HL-60 (cell line): ENCODE measurements at places on chromosomes 5 and 9.

- DNase-seq: no peak
Measured at GRCh38 chr5:141330299-141331080, at the start of gene PCDHGA1. PCDHGA1 (plus strand) TSS chr5:141330514.

GRCh38 chr9:120646948-120647347 is 67.0 kb upstream of the CDK5RAP2 start:
- no peak for DNase-seq

DNA sequence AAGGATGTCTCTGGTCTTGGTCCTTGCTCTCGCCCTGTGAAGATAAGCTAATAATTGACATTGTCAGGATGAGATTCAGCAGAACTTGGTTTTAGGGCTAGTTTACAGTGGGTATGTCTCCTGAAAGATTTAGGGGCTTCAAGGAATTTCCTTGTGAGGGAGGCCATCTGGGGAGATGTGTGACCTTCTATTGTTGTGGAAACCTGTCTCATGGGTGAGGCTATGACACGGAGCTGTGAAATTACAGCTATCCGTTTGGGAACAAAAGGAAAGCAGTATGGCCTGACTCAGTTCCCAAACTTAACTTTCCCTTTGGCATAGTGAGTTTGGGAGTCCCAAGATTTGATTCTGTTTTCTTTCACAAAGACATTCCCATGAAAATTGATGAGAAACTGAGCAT is 142.0 kb downstream of the PARP8 start:
- DNase-seq: no peak

GRCh38 chr9:73200694-73201452 is 49.2 kb downstream of the ANXA1 start:
- no peak for DNase-seq

DNA sequence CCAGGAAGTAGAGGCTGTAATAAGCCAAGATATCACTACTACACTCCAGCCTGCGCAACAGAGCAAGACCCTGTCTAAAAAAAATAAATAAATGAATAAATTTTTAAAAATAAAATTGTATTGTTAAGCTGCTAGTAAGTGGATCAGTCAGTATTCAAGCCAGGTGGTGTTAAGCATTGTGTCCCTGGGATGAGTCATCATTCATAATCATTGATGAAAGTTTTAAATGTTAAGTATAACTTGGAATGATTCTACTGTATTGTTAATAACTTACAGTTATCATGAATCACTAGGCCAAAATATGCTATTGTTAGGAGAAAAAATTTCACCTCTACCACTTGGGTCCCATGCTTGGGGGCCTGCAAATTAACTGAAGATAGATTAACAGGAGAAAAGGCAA is 38.2 kb downstream of the MED10 start:
- no peak for DNase-seq

GRCh38 chr5:138755084-138755748 is 2.0 kb downstream of the CTNNA1 start:
- no peak for DNase-seq

- DNase-seq: no peak
Measured at GRCh38 chr5:68942169-68942568, 151.6 kb upstream of the SLC30A5 start.

- DNase-seq: no peak
Measured at GRCh38 chr9:4670591-4670990, 4.3 kb upstream of the SPATA6L start.

- DNase-seq: no peak
Measured at GRCh38 chr9:133948131-133948530, 44.0 kb downstream of the VAV2 start.

DNA sequence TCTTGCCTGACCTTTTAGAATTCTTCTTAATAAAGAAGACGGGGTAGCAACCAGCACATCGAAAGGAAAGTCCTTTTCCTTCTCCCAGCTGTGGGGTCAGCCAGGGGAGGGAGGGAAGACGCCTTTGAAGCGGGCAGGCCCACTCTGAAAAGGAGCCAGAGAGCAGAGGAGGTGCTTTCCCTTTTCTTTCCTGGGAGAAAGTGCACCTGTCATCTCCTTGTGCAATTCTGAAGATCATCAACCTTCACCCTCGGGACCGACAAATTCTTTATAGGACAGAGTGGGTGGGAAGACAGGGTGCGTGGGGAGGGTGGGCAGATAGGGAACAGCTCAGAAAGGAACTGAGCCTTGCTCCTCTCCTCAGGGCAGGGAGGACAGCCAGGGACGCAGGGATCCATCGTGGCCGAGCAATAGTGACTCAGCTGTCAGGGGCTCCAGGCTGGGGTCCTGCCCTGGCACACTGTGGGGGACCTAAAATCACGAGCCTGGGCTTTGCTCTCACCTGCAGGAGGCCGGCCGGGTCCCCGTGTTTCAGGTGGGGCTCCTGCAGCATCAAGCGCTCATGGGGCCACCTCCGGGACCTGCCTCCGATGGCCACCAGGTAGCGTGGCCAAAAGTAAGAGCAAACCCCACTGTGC is 141.0 kb downstream of the OLFM1 start:
- DNase-seq: no peak

DNA sequence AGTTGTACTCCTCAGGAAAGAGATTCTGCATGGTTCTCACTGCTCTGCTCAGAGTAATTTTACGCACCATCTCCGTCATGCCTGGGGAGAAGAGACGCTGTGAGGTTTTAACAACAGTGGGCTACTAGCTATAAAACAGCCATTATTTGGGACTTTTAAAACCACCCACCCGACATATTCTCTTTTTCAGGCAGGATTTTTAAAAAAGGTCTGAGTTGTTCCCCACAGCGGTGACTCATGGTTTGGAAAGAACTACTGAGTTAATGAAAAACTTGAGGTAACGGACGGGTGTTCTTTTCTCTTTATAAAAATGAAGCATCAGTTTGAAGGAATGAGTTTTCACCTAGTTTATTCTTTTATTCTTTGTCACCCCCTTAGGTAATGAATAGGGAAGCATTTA is 61.3 kb downstream of the TTLL11 start:
- no peak for DNase-seq

DNA sequence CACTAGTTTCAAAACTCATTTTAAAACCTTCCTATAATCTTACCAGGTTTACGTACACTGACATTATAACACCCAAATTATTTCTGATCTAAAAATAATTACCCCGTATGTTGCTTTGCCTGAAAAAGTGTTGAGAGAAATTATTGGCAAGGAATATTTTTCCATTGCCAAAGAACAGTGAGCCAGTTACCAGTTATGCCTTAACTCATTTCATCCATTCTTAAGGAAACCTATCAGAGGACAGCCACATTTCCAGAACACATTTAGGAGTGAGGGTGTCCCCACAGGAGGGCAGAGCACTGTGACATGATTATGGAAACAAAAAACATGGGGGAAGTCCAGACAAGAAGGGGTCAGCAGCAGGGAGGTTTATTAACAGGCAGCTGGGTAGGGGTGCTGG is 52.2 kb downstream of the GABBR2 start:
- no peak for DNase-seq

DNA sequence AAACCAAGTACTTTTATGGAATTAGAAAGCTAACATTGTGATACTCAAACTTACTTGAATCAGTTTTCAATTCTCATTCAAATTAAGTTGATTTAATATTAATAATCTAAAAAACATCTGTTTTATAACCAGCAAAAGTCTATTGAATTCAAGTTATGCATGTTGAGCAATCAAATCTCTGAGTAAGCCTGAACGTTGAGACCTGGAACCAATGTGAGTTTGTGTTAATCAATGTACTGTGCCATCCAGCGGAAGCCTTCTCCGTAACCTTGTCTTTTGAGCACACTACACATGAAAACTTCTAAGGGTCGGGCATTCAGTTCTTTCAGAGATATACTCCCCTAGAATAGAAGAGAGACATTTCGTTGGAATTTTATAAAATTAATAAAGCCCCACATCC is 25.9 kb downstream of the SAR1B start:
- DNase-seq: no peak

DNA sequence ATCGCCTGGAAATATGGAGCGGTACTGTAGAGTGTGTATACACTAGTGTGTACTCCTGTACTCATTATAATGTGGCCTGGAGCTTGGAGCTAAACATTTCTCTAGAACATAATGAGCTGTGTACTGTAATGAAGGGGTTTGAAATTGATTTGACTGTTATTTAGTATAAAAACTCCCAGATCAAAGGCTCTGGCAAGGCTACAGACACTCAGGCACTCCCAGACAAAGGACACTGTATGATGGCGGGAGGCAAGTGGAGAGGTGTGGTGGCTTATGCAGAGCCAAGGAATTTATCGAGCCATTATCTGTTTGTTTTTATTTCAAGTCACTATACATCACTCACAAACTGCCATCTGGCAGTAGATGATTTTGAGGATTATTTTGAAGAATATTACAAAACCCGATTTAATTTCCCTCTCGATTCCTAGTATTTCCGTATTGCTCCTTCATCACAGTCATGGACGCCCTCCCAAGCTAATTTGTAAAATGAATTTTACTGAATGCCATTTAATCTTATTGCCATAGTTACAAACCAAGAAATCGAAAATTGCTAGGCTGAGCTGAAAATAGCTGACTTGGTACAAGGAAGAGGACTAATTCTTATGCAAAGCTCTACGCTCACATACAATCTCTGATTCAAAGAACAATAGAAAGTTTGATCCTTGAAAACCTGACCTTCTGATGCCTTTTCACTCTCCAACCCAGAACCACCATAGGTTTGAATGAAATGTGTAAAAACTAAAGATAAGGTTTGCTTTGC is 240.2 kb upstream of the SEMA6A start:
- DNase-seq: no peak

DNA sequence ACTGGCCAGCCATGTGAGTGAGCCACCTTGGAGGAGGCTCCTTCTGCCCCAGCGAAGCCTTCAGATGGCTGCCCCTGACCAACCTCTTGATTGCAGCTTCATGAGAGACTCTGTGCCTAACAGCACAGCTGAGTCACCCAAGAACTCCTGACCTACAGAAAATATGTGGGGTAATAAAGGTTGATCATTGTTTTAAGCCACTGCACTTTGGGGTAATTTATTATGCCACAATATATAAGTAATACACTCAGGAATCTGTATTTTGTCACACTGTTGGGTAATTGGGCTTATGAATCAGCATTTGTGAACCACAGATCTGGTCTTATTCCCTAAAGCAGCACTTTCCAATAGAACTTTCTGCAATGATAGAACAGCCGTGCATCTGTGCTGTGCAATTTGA is 24.4 kb upstream of the VDAC1 start:
- no peak for DNase-seq

DNA sequence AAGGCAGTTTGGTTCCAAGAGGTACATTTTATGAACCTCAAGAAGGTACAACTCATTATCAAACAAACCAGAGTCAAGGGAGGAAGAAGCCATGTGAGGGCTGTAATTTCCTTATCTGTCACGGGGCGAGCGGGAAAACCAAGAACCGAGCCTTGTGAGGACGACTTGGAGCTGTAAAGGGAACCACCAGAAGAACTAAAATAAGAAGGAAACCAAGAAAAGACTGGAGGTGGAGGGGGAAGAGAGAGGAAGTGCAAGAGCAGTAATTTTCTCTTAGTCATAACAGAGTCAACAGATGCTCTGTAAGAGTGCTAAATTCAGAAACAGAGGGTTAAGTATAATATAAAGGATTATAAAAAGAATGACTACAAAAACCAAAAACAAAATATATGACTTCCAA is 127.1 kb downstream of the DIRAS2 start:
- DNase-seq: no peak

- DNase-seq: no peak
Measured at GRCh38 chr5:10559871-10560270, 4.0 kb upstream of the ANKRD33B start.
